ENCODE measurements at places on chromosomes 6 and 20.
A peak's percentile ranks its signal among the peaks of the same experiment; 100 is the strongest.

DNA sequence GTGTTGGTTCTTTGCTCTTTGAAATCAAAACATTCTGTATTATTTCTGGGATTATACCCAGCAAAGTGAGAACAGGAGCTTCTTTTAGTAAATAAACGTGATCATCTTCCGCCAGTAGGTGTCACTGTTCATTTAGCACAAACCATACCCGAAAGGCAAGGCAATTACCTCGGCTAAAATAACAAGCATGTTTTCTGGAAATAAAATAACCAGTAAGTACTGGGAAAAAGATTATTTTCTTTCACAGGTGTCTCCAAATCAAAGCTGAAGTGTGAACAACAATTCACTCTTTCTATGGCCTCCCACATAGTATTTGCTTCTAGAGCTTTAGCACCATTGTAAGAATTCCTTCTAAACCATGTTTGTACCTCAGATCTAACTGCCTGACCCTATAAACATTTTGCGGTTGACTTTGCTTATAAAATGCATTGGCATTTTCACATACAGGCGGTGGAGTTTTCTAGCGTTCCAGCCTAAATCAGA, 144.6 kb upstream of the AGPAT4 start:
- DNase-seq = peak; percentile 69

DNA sequence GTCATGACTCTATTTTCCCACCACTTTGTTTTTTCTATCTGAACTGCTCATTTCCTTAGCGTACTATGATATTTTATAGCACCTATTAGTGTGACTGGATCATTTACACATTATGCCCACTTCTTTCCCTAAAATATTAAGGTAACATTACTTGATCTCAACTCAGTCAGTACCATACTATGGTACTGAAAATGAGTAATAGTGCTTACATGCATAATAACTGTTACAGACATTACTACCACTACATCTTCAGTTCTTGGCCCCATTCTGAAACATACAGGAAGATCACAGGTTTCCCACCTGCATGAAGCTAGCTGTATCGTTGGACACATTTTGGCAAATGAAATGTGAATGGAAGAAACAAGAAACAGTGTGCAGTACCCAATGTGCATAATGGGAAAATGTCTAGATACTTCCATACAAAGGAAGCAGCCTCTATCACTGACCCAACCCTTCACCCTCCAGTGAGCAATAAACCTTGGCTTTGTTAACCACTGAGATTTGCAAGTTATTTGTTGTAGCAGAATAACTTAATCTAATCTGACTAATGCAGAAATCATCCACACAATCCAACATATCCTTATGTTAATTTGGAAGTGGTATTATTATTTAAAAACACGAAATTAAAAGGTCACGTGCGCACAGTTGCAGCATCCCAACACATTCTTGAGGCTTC, 108.6 kb upstream of the DOK5 start:
- no peak for DNase-seq

DNA sequence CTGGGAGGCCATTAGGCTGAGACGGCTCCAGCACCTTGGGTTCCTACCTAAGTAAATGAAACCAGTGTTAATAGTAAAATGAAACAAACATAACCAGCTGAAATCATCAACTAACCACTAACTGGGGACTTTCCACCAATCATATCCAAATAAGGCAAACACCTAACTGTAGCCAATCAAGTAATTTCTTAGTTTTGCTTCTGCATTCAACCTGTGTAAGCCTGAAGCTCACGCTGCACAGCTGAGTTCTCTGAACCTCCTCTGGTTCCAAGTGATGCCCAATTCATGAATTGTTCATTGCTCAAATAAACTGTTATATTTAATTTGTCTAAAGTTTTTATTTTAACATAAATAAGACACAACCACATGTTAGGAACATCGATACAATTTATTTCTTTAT, 22.5 kb downstream of the KLHL32 start:
- DNase-seq = no peak

- no peak for DNase-seq
These were observed 569.1 kb upstream of the ID4 start for GRCh38 chr6:19268117-19268516.

DNA sequence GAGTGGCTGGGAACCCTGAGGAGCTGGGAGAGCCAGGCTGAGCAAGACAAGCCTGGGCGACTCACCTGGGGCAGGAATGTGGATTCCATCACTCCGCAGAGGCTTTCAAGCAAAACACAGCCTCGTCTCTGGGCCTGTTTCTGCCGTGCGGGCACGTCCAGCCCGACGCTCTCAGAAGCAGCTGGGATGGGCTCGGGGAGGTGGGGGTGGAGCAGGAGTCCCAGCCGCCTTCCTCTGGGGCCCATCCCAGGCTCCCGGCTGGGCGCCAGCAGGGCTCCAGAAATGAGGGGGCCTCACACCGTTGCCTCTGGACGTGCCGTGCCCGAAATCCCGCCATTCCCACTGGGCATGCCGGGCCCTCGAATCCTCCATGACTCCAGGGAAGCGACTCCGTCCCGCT, 8.7 kb upstream of the RPS21 start:
- peak; percentile 96 for DNase-seq

DNA sequence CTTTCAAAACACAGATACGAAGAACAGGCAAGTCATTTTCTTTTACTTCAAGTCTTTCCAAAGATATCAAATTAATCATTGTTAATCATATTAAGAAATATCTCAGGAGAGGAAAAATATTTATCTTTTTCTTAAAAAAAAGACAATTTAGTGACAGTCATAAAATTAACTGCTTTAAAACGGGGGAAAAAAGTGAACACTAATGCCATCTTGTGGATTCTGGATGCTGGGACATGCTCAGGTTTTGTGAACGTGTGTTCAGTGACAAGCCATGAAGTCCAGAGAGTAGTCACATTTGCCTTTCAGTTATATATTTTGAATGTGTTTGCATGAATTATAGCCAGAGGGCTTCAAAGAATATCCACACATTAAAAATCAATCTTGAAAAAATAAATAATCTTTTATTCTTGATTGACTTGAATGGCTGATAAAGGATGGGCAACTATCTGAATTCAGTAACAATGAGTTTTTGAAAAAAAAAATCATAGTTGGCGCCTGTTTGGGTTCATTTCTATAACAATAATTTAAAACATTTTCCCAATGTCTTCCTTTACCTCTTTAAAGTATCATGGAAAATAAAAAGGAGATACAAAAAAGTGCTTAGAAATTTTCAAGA, 74.7 kb upstream of the NOX3 start:
- peak; percentile 41 for DNase-seq

DNA sequence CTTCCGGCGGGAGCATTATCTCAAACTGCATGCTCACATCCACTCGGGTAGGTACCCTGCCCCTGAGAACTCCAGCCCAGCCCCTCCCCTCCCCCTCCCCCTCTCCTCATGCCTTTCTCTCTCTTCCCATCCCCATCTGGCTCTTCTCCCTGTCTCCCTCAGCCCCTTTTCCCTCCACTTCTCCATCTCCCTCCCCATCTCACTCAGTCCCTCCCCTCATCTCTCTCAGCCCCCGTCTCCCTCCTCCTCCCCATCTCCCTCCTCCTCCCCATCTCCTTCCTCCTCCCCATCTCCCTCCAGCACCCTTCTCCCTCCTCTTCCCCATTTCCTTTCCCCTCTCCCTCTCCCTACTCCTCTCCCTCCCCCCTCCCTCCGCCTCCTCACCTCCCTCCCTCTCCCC, 27.3 kb upstream of the CHMP4B start:
- no peak for DNase-seq

- peak; percentile 71 for DNase-seq
These were observed 95.4 kb downstream of the KHDC1L start for GRCh38 chr6:73129653-73130443.

DNA sequence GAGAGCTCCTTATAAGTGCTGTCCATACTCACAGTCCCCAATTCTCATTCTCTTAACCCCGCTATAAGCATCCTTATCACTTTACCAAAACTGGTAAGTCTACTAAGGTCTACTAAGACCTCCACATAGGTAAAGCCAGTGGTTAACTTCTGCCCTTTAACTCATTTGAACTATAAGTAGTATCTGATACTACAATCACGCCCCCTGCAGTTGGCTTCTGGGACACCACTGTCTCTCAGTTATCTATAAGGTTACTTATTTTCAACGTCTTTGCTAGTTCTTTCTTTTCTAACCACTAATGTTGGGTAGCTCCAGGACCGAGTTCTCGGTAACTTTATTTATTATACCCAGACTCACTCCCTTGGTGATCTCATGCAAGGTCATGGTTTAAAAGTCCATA, 142.6 kb downstream of the ARHGAP18 start:
- peak; percentile 48 for DNase-seq

- no peak for DNase-seq
These were observed 170.2 kb upstream of the PMEPA1 start for GRCh38 chr20:57879779-57880570.

DNA sequence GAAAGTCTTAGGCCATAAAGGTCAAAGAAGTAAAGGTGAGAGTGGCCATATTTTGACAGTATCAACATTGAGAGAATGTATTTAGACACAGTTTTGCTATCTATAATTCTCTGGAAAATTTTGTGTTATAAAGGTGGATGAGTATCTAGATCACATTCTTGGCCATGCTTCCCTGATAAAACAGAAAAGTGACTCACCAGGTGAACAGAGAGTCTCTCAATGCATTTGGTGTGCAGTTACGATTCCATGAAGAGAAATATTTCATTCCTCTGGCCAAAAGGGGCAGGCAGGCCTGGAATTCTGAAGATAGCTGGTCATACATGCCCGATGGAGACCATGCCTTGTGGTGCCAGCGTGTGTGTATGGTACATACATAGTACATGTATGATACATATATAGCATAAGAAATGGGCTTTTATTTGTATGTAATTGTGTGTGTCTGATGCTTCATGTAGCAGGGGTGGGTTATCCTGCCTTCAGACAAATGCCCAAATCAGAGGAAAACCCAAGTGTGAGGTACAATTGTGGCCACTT, 164.0 kb downstream of the SOBP start:
- peak; percentile 50 for DNase-seq

DNA sequence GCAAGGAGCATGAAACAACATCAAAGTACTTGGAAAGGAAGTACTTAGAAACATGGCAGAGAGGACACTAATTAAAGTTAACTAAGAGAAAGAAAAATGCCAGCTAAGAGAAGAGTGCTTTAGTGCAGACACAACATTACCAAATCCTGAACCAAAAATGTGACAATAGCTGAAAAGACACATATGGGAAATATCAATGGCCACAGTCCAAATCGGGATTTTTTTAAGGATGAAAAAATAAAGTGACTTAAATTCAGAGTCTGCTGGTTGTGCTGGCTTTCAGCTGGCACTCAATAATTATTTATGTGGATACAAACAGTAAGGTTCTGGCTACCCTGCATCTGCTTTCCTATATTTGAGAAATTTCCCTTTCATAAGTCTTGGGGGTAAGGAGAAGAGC, 12.6 kb upstream of the DST start:
- no peak for DNase-seq

DNA sequence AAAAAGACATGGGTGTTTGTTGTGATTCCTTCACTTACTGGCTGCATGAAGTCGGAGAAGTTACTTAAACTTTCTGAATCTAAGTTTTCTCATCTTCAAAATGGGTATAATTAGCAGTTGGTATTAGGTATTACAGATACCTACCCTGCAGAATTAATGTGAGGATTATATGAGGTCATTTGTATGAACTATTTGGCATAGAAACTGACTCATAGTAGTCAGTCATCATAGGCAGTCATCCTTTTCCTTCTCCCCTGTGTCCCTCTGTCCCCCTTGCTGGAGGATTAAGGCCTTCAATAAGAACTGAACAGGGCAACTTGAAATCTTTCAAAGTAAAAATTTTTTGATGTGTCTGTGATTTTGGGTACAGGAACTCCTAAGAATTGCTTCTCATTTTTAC, 26.3 kb downstream of the RALGAPB start:
- peak; percentile 57 for DNase-seq

DNA sequence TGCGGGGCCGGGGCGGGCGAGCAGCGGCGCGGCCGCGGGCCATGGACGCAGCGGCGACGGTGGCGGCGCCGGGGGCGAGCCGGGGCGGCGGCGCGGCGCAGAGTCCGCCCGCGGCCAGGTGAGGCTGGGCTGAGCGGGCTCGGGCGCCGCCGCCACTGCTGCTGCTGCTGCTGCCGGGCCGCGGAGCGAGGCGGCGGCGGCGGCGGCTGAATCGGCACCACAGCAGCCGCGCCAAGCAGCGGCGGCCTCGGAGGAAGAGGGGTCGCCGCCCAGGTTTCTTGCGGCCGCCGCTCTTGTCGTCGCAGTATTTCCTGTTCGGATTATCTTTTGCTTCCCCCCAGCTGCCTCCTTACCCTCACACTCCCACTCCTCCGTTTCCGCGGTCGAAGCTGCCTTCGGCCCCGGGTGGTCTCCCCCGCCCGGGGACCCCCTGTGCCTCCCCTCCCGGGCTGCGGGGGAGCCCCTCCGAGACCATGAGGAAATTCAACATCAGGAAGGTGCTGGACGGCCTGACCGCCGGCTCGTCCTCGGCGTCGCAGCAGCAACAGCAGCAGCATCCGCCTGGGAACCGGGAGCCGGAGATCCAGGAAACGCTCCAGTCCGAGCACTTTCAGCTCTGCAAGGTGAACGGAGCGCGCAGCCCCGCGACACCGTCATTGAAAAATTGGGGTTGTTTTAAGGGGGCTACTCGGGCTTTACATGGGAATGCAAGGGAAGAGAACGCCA, at the start of gene STXBP5:
TSS of gene STXBP5 (plus strand) at position 358 of the 726 bp plus-strand sequence. CDS start at position 474, 116 bp downstream.
- DNase-seq = peak; percentile 42

- no peak for DNase-seq
These were observed 32.0 kb upstream of the GCM1 start for GRCh38 chr6:53180678-53181077.

GRCh38 chr6:90369024-90369519, 72.4 kb upstream of the BACH2 start:
- DNase-seq = peak; percentile 100

GRCh38 chr6:107554918-107555317, 65.0 kb downstream of the SOBP start:
- no peak for DNase-seq

- DNase-seq = peak; percentile 50
These were observed 31.2 kb downstream of the RREB1 start for GRCh38 chr6:7138921-7139358.

GRCh38 chr6:166999145-166999883, at the start of gene CEP43:
TSS of gene CEP43 (plus strand) at chr6:166999397. CDS start at chr6:166999413, 16 bp downstream.
- DNase-seq = peak; percentile 79

DNA sequence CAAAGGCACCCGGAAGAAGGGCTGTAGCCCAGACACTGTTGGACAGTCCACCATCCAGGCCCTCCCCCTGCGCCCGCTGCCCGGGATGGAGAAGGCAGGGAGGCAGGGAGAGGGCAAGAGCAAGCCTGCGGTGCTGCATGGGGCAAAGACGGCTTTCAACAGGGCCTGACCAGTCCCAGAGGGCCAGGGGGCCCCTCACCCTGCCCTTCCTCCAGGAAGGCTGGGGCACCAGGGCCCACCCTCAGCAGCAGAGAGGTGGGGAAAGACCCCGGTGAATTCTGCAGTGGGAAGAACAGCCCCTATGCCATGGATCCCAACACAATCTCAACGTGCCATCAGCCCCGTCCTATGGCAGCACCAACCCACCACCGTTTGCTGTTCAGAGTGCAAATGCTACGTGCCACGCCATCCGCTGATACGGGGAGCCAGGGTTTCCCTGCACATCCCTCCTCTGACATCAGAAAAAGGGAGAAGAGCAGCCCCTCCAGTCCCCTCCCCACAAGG, 41.1 kb downstream of the RRBP1 start:
- DNase-seq = no peak
